ENCODE measurements at places on chromosomes 1 and 21.

DNA sequence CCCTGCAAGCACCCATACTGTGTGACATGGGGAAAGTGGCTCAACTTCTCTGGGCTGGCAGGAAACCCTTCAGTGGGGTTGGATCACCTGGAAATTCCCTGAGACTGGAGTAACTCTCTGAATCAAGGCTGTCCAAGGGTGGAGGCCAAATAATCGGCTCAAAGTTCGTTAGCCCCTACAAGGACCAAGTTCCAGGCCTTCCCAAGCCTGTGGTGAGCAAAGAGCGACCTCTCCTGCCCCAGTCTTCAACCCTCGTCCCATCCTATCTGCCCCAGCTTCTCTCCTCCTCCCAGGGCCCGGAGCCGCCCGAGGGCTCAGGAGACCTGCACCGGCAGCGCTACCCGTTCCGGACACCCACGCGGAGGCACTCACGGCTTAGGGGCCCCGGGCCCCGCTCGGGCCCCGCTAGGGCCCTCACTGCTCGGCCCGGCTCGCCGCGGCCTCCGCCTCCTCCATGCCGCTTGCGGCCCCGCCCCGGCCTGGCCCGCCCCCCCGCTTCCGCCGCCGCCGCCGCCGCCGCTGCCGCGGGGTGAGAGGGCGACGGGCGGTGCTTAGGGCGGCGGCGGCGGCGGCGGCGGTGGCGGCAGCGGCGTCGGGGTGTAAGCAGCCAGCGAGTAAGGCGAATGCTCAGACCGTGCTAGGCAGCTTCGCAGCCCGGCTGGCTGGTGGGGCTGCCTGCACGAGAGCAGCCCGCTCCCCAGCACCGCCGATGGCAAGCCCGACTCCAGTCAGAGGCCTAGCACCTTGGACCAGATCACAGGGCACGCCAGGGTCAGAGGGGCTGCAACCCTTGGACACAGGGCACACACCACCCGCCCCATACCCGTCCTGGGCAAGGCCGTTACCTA, at the start of gene POMGNT1:
Gene POMGNT1, minus strand, starts transcription at position 471 of the 848 bp plus-strand sequence. CDS start 613 bp downstream, outside the sequence.
- peak; percentile 89 for DNase-seq

- DNase-seq, result peak; percentile 93
Observed at GRCh38 chr1:178536844-178537371, 24.0 kb downstream of the TEX35 start.

- no peak for DNase-seq
Observed at GRCh38 chr1:206903687-206904086, 6.4 kb downstream of the IL24 start.

GRCh38 chr21:38389896-38390295, 108.4 kb downstream of the ERG start:
- no peak for DNase-seq

DNA sequence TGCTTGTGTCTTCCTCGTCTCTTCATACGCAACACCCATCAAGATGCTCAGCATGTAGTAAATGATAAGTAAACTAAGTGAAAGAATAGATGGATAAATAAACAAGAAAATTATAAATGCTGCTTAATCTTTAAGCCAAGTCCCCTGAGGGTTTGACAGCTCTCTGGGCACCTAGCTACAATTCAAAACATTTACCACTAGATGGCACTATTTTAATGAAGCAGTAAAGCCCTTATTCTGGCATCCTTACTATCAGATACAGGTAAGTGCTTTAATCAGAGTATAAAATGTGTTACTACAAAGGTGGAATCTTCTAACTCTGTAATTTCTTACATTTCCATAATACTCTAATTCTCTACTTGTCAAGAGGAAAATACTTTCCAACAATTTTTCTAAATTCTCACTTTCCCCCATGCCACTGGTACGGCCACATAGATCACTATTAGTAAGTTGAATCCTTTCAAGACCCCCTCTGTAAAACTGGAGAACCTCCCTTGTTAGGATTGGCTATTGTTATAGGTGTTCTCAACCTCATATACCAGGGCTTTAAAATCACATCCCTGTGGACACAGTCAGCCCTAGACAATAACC, 137.8 kb downstream of the BARHL2 start:
- no peak for DNase-seq

DNA sequence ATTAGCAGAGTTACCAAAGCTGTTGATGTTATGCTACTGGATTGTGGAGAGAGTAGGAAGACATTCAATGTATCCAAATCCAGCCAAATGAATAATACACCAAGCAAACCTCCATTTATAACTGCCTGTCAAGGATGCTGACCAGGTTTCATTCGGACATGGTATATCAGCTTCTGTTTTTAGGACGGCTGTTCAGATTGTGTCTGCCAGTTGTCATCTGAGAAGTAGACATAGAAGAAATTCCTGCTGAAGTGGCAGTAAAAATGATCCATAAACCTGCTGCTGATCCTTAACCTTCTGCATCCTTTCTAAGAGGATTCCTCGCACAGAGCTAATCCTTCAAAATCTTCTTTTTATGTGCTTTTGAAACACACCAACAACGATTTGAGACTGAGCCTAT, 663.6 kb upstream of the PLXNA2 start:
- no peak for DNase-seq

GRCh38 chr1:196071447-196071846, 536.8 kb downstream of the KCNT2 start:
- no peak for DNase-seq

DNA sequence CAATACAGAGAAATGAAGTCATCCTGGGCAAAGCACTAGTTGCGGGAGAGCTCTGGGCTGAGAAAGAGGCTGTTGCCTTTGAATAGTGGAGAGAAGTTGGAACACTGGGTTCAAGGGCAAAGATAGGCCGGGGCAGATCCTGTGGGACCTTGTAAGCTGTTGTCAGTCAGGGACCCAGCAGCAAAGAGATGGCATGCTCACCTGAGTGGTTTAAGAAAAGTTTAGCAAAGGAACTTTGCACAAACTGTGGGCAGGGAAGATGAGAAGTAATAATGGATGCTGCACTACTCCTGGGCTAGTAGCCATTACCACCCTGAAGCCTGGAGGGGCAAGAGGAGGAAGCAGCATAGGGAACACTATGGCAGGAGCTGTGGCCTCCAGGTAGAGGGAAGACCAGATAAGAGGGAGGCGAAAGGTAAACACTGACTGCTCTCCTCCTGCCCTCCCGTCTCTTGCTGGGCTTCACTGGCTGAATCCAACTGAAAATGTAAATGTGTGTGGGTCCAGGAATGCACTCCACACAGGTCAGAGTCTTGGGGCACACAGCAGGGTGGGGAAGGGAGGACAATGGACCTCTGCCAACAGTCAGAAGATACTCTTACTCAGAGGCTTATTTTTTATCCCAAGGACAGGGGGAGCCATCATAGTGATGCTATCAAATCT, 129.2 kb downstream of the PLPP3 start:
- no peak for DNase-seq

DNA sequence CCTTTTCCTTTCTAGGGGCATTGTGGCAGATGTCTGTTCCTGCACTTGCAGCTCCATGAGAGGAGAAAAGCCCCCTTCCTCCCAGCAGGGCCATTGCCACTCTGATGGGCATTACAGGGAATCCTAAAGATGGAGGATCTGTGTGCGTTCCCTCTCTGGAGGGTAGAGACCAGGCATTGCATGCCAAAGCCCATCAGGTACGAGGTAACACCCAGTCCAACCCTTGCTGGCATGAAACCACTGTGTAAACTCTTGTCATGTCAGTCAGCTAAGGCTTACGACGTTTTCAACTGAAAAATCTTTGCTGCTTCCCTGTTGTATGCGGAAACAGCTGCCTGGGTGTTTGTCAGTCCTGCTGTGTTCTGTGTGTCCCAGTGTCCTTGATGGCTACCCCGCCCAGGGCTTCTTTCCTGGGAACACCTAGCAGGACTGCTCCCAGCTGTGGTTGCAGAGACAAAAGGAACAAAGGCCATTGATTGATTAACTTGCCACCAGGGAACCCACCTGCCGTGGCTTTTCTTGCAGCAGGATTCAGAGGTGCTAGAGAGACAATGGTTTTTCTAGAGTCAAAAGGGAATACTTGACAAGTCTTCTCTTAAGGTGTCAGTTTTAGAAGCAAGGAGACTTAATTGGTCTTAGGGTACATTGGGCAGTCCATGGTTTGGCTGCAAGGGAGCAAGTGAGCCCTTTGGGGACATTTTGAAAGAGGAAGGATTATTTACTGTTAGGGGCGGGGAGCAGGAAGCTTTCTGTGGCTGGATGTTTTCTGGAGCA, 24.6 kb downstream of the B3GALT5 start:
- no peak for DNase-seq

DNA sequence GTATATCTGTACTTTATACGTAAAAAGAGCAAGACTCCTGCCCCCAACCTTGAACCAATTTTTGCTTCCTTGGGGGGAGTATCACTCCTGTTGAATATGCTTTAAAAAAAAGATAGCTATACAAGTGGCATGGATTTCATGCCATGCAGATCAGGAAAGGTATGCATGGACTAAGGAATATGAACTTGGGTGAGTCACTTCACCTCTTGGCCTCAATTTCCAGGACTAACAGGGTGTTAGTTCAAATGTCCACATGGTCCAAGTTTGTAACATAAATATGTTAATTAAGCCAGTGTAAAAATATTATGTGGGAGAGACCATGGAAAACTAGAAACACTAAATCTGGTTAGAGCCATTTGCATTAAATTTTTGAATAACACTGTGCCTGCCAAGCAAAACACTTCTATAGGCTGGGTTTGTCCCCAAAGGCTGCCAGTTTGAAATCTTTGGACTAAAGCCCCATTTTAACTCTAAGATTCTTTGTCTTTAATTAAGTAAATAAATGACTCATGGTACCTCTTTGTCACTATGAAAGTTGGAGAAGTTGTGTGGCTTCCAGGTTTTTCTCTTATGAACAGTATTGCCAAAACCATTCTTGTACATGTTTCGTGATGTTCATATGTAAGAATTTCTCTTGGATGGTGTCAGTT, 33.1 kb downstream of the FAM177B start:
- no peak for DNase-seq

DNA sequence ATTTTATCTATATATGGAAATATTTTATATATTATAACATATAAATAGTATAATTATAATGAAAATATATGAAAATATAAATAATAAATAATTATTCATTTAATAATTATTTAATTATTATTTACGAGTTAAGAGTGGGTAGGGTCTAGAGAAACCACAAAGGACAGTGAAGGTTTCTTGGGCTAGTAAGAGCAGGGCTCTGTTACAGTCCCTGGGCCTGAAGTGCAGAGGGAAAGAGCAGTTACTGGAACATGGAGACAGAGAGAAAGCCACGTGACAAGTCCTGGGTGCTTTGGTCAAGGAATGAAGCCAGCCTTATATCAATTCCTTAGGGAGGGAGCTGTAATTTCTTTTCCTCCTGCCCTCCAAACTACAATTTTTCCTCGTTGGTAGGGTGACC, 117.2 kb upstream of the OLIG2 start:
- DNase-seq, result no peak

GRCh38 chr21:35273333-35273732, 224.2 kb upstream of the RUNX1 start:
- DNase-seq, result no peak

- DNase-seq, result no peak
Observed at GRCh38 chr1:6121651-6122370, 58.3 kb downstream of the CHD5 start.

GRCh38 chr1:7549277-7550161, 221.6 kb upstream of the VAMP3 start:
- DNase-seq, result peak; percentile 92

DNA sequence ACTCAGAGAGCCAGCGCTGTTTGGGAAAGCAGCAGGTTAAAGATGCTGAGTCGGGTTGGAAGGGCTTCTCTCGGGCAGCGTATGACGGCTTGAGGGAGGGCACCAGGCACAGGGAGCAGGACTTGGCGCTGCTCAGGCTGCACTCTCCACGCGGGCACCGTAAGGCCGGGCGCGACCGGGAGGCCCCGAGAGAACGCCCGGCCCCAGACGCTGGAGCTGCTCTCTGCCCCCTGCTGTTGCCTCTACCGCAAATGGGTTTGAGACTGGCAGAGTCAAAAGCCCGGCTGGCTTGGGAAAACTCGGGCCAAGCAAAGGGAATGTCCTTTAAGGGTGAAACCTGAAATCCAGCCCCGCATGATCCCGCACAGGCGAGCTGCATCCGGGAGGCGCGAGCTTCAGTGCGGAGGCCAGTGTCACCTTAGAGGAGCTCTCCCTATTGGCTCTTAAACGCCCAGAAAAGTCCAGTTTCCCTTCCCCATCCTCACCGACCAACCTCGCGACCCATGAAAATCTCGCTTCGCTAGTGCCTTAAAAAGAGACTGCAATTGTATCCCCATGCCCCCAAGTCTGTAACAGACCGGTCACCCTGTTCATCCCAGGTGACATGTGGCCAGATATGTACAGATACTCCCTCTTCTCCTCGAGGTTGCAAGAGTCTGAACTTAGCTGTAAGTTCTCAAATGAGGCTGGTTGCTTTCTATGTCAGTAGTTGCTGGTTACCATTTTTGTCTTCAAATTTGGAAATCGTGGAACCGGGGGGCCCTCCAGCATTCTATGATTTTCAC, 1.1 kb downstream of the PRRX1 start:
- DNase-seq, result peak; percentile 67

DNA sequence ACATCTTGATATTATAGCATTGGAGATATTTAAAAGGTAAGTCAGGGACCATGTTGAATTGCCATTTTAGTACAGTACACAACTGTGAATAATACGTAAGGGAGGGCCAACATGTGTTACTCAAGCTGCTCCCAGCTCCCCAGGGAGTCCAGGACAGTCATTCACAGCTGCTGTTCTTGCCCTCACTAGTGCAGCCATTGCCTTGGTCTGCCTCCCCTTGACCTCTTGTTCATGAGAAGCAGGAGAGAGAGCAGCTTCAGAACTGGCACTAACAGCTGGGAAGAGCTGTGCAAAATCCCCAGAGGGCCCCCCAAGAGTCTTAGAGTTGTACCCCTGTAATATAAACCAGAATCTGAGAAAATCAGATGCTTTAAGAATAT, 16.4 kb downstream of the TCEANC2 start:
- peak; percentile 21 for DNase-seq

GRCh38 chr1:201295346-201295745, 12.0 kb downstream of the PKP1 start:
- no peak for DNase-seq

DNA sequence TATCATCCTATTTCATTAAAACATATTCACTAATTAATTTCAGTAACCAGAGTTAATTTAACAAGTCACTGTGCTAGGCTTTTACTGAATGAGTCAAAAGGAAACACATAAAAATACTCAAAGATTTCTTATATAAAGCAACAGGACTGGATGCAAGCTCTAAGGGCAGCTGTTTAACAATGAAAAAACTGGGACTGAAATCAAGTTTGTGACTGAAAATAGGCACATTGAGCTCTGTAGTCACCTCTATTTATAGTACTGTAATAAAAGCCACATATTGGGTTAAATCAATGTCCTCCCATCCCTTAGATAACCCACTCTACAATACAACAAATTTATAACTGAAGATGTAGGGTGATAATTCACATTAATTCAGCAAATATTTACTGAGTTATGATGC, 52.4 kb downstream of the SMYD3 start:
- no peak for DNase-seq

DNA sequence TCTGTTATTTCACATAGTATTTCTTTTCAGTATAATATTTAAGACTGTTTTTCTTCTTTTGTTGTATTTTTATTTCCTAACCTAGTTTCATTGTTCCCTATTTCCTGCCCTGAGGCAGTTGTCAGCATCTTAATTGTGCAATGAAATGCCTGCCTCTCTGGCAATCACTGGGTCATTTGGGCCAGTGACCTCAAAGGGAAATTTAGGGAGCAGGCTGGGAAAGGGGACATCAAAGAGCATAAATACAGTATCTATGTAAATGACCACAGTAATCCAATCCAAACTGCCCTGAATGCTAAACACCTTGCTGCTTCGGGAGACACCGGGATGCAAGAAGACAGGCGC, 147.8 kb downstream of the TLR5 start:
- DNase-seq, result no peak

GRCh38 chr1:66938613-66939012, 13.8 kb downstream of the MIER1 start:
- DNase-seq, result no peak

Measured in Daoy (cell line).